BE2C (cell line): ENCODE measurements at places on chromosomes 3 and 15.
A peak's percentile ranks its signal among the peaks of the same experiment; 100 is the strongest.

GRCh38 chr3:8445861-8446260 lies 55.8 kb upstream of the LMCD1 start:
- no peak for DNase-seq

- no peak for DNase-seq
Measured at GRCh38 chr3:104868291-104868690, 498.4 kb upstream of the ALCAM start.

DNA sequence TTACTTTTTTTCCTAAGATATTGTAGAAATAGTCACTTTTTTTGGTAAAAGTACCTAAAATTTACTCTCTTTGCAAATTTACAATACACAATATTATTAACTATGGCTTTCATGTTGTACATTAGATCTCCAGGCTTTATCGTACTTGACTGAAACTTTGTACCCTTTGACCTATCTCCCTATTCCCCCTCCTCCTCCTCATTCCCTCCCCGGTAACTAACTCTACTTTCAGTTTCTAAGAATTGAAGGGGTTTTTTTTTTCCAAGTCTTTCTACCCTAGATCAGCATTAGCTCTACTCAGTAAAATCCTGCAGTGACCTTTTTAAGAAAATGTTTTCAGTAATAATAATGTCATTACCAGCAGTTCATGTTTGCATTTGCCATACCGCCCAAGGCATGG lies 10.1 kb downstream of the HACL1 start:
- DNase-seq, result no peak

GRCh38 chr3:99866261-99866761 lies 48.6 kb downstream of the CMSS1 start:
- DNase-seq, result no peak

DNA sequence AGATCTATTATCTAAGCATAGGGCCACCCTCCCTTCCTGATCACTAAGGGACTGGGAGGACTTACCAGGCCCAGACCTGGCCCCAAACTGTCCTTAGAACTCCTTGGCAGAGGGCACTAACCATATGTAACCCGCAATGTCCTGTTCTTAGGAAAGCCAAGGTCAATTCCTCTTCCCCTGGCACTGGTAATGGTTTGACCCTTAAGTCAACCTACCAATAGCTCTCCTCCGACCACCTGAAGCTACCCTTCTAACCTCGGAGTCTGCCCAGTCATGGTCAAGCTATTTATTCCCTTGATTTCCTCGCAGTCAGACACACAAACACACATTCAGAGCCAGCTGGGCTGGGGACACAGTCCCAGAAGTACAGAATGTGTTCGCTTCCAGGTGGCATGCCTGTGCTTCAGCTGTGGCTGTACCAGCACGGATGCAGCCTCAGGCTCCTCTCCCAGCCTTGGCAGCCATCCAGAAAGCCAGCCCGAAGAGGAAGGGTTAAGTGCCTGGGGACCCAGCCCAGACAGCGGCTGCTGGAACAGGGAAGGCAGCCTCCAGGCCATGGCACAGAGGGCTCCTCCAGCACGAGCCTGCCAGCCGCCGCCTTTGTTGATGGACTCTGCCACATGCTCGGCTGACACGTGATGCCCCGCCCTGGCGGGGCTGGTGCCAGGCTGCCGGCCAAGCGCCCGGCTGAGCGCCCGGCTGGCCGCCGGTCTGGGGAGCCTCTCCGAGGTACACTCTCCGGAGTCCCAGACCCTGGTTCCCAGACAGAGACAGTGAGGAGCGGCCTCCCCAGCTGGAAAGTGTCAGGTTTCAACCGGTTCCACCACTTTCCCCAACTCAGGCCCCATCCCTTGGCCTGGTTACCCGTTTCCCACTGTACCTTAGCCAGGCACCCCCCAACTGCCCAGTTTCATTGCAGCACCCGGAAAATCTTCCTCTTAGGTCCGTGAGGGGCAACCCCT lies 5.5 kb downstream of the BMF start:
- DNase-seq, result peak; percentile 94

DNA sequence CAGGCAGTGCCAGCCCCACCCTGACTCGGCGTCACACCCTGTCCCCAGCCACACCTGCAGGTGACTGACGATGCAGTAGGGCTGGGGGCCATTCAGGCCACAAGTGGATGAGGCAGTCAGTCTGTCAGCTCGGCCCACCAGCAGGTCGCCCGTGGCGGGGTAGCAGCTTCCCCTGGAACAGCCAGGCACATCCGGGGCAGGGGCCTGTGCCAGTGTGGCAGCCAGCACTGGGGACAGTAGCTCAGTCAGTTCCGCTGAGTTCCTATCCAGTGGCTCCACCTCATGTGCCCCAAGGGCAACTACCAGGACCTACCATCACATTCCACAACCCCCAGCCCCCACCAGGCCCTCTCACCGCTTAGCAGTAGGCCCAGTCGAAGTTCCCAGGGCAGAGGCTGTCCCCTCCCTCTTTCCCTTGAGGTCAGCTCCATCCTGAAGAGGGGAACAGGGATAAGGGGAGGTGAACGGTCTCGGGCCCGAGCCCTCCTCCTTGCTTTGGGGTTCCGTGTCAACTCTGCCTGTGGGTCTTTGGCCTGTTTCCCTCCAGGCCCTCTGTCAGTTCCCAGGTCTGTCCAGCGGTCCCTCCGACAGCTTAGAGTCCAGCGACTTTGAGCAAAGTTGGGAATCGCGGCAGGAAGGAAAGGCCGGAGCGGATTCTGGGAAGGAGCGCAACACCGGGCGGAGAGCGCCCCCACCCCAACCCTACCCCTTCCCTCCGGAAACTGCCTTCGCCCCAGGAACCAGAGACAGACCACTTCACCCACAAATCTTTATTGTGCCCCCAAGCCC lies at the start of gene LAMB2:
Gene LAMB2, minus strand, starts transcription at position 614 of the 789 bp plus-strand sequence. Its CDS starts 183 bp downstream, at position 431.
- peak; percentile 65 for DNase-seq

GRCh38 chr3:183810643-183811594 lies 14.5 kb downstream of the MAP6D1 start:
- no peak for DNase-seq

GRCh38 chr3:11807686-11808085 lies 39.0 kb downstream of the TAMM41 start:
- no peak for DNase-seq

- DNase-seq, result no peak
Measured at GRCh38 chr15:63604281-63604680, 7.1 kb downstream of the FBXL22 start.

DNA sequence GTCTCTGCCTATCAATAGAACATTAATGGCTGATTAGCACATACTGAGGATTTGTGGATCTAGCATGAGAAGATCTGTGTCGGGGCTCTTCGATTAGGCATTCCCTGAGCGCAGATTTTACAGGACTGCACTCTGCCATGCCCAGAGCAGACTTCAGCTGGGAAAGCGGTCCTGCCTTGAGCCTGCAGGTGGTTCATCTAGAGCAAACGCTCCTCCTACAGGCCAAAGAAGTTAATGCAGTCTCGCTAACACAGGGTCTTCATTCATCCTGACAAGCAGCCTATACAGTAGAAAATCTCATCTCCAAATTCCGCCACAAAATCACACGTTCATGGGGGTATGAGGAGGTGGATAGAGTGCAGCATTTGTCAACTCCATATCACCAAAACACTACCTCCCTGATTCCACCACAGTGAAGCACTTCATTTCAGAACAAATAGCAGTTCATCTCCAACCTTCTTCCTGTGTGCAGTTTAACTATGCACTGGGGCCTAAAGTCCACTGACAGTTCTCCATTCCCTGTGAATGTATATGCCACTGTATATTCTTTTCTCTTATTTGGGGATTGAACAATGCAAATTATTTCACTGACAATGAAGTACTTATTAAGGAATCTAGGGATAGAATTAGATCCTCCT lies 405.8 kb downstream of the IGSF11 start:
- DNase-seq, result peak; percentile 87

DNA sequence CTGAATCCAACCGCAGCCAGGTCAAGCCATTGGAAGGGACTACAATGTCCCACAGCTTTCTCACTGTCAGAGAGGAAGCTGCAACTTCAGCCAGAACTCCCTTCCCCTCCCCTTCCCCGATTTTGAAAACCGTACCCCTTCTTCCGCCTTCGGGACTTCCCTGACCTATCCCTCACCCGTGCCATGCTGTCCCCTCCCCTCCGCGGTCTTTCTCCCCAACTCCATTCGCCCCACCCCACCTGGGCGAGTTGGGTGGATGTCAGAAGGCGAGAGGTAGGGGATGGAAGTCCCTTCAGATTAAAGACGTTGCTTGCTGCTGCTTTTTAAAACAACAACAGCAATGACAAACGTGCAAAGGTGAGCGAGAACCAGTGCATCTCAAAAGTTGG lies 723 bp downstream of the CPNE4 start:
- no peak for DNase-seq

DNA sequence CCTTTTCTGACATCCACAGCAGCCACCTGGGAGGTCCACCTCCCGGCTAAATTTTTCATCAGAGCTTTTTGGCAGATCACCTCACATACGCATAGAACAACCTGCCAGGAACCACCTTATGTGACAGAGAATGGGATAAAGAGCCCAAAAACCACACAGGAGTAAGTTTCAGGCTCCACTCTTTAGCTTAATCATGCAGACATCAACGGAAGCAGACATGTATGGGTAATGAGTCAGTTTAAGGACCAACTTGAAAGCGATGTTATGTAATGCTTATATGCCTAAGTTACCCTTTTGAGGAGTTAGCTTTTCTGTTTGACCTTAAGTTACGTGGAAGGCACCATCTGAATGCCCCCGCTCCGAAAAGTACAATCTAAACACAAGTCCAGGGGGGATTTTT lies 183.3 kb upstream of the BHLHE40 start:
- DNase-seq, result no peak

DNA sequence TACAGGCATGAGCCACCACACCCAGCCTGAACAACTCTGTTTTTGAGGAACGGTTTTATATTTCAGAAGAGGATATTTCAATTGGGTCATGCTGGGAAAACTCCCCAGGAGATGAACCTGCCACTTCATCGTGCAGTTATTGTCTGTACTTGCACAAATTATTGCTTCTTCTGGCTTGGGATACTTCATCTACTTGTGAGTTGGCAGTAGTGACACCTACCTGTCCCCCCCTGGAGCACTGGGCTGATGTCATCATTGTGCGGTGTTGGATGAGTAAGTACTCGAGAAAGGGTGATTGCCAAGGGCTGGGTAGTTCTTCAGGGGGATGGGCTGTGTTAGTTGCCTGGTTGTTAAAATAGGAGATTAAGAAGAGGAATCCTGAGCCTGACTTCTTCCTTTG lies 85.1 kb upstream of the SAMMSON start:
- no peak for DNase-seq

DNA sequence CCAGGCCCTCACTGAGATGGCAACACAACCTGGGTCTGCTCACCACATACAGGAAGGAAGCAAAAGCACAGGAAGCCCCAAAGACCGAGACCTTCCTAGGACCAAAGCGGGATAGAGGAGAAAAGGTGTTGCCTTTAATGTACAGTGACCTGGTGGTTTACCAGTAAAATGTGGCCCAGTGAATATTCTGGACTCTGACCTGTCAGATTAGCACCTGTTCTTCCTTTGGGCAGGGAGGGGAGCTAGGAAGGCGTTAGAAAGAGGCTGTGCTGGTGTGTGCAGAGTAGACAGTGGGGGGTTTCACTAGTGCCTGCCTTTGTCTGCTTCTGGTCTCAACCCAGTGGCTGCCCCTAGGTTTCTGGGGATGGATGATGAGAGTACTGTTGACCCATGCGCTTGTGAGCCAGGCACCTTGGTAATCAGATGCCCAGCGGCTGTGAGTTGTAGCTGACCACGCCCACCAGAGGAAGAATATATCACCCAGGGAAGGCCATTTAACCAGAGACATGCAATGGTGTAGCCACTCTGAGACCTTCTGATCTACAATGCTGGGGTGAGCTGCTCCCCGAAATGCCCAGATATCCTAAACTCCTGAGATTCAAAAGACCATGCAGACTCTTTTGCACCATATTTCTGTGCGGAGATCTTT lies 90.1 kb upstream of the NEO1 start:
- DNase-seq, result no peak

GRCh38 chr15:85541744-85542143 lies 161.3 kb downstream of the AKAP13 start:
- no peak for DNase-seq

DNA sequence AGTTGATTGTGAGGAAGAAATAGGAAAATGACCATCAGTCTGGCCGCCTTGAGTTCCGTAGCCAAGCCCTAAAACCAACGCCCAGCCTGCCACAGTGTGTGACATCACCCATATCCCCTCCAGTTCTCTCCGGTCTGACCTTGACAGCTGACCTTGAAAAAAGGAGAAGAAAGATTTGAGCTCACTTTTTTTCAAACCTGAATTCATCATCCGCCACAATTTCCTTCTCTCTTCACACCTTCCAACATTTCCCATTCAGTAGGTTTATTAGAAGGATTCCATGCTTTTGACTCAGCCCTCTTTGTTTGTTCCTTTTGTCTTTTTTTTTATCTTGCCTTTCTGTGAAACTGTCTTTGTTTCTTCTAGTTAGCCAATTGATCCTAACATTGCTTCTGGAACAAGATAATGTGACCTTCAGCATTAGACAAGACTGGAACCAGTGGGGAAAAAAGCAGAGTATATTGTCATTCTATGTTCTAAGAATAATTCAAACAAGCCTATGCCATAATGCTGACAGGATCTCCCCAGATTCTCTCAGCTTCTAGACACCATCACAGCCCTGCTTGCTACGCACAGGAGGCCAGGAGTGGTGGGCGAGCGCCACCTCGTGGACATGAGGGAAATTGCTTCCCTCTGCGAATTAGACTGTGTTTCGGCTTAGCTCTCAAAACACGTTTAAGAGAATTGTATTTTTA lies 283.1 kb downstream of the FGF12 start:
- peak; percentile 58 for DNase-seq

DNA sequence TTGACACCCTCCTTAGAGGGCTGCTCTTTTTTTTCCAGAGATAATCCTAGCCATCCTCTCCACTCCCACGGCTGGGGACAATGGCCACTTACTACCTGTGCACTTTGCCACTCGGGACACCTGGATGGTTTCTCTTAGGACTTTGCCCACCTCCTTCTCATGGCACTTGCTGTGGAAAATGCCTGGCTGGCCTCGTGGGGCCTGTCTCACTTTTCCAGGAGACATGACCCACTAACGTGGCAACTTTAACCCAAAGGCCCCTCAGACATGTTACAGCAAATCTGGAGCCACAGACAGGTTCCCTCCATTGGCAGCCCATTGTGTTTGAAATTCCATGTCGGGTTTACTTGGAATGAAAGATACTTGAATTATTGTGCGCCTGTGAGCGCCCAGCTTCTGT lies 29.4 kb upstream of the ESYT3 start:
- no peak for DNase-seq

DNA sequence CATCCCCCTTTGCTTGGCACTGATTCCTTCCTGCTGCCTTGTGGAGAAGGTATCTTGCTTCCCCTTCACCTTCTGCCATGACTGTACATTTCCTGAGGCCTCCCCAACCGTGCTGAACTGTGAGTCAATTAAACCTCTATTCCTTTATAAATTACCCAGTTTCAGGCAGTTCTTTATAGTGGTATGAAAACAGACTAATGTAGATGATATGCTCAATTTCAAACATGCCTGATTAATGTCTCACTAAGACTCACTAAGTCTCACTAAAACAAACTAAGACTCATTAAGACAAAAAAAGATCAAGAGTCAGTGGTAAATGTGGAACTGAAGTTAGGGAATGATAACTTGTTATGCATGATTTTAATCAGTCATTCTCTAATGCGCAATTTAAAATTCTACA lies 606.6 kb downstream of the RBMS3 start:
- DNase-seq, result no peak

GRCh38 chr3:116056280-116056679 lies 389.0 kb downstream of the LSAMP start:
- no peak for DNase-seq
